Activated CD4-positive, alpha-beta T cell treated with anti-CD3 and anti-CD28 coated beads for 36 hours (primary cell): ENCODE measurements at places on chromosomes 4 and X. TPM values are rescaled to one million over a fixed set of nuclear protein-coding genes. Genes with fewer than 3 reads are reported as not detected.

- H3K36me3 ChIP-seq = no peaks in the 10 kb centered on the region
- no peak for DNase-seq
- no peak overlapping the region for H3K4me3 ChIP-seq
- H3K4me1 ChIP-seq = peaks cover 10% of the 10 kb centered on the region
These were observed 39.1 kb downstream of the HAND2 start for GRCh38 chr4:173490817-173491528.

DNA sequence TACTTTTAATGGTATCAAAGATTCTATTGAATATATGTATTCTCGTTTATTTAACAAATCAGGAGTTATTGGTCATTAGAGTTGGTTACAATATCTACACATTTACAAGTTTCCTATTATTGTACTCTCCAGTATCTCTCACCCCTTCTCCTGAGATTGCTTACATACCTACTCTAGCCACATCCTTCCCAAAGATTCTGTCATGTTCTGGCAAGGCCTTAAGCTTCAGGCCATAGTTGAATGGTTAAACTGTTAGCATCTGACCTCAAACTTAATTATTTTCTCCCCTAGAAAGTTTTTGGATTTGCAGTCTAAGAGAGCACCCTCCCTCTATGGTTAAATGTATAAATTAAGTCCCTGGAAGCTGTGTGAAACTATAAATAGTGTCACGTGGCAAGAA, 784.2 kb downstream of the GLUD2 start:
- H3K27me3 ChIP-seq = no peaks in the 10 kb centered on the region
- H3K4me3 ChIP-seq = no peak overlapping the region
- no peaks in the 10 kb centered on the region for H3K4me1 ChIP-seq

- peaks cover 11% of the 10 kb centered on the region for H3K4me1 ChIP-seq
- no peak overlapping the region for H3K27ac ChIP-seq
- no peak overlapping the region for H3K4me3 ChIP-seq
- no peak for DNase-seq
- no peaks in the 10 kb centered on the region for H3K27me3 ChIP-seq
These were observed 31.1 kb downstream of the AKAP4 start for GRCh38 chrX:50169717-50170116.

DNA sequence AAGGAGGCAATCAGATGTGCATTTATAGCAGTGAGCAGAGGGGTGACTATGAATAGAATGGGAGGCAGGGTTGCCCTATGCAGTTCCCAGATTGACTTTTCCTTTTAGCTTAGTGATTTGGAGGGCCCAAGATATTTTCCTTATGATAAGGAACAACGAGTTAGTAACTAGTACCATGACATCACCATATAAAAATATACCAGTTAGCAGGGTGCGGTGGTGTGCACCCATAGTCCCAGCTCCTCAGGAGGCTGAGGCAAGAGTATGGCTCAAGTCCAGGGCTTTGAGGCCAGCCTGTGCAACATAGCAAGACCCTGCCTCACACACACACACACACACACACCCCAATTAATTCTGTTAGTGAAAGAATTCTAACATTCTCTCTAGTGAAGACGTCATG, 53.0 kb downstream of the IL13RA2 start:
- no peaks in the 10 kb centered on the region for H3K36me3 ChIP-seq
- H3K4me3 ChIP-seq = no peak overlapping the region
- DNase-seq = no peak
- H3K27ac ChIP-seq = no peak overlapping the region
- no peaks in the 10 kb centered on the region for H3K4me1 ChIP-seq

The NKX1-1 gene
- total RNA-seq = not detected

DNA sequence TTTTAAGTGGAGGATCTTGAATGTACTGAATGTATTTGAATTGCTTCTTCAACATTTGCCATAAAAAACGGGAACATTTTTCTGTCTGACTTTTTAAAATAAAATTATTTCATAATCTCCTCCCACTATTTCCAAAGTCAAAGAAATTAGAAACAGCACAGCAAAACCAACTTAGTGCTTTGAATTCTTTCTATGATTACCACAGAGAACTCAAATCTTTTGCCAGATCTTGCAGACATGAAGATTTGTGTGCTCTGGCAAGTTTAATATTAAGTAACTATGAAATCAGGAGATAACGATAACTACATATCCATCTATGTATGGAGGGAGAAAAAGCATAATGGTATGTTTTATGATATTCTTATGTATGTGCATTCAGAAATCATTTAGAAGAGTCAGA, 982.2 kb downstream of the PCDH7 start:
- no peak for DNase-seq
- no peaks in the 10 kb centered on the region for H3K36me3 ChIP-seq
- H3K4me1 ChIP-seq = no peaks in the 10 kb centered on the region

GRCh38 chrX:24100713-24101112, 46.0 kb downstream of the EIF2S3 start:
- no peak overlapping the region for H3K27ac ChIP-seq
- H3K36me3 ChIP-seq = no peaks in the 10 kb centered on the region
- H3K4me3 ChIP-seq = no peak overlapping the region
- no peaks in the 10 kb centered on the region for H3K27me3 ChIP-seq
- H3K4me1 ChIP-seq = peaks cover 18% of the 10 kb centered on the region

The TXLNG gene
- total RNA-seq = 21.4 TPM

DNA sequence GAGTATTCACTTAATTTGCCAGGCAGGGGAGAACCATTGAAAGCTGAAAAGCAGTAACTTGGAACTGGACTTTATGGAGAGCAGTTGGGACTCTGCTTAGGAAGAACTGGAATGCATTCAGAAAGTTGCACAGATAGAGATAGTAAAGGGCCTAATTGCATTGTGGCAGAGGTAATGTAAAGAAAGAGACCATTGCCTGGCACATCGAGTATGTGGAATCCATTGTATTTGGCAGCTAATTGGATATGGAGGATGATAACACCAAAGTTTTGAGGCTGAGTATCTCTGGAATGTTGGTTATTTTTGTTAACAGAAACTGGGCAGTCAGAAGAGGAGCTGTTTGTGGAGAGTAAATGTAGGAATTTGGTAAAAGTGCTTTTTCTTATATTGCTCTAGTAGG, 169.9 kb downstream of the BMPR1B start:
- H3K4me1 ChIP-seq = no peaks in the 10 kb centered on the region
- no peaks in the 10 kb centered on the region for H3K27me3 ChIP-seq
- no peak overlapping the region for H3K4me3 ChIP-seq
- no peak overlapping the region for H3K27ac ChIP-seq

The SLAIN2 gene
- 55.7 TPM for total RNA-seq
